ENCODE measurements at places on chromosomes 2 and 18. TPM values are rescaled to one million over a fixed set of nuclear protein-coding genes. Genes with fewer than 3 reads are reported as not detected.

- no peak overlapping the region for H3K27ac ChIP-seq
- no peaks in the 10 kb centered on the region for H3K4me1 ChIP-seq
- DNase-seq = no peak
- H3K27me3 ChIP-seq = peaks cover 5% of the 10 kb centered on the region
- H3K4me3 ChIP-seq = no peak overlapping the region
These were observed 8.3 kb downstream of the KCNE4 start for GRCh38 chr2:223060201-223060825.

Gene TRIM43
- total RNA-seq = not detected

Gene KYNU
- total RNA-seq = not detected

- no peaks in the 10 kb centered on the region for H3K36me3 ChIP-seq
- no peak for DNase-seq
- no peaks in the 10 kb centered on the region for H3K4me1 ChIP-seq
These were observed 19.1 kb upstream of the ITGA6 start for GRCh38 chr2:172408143-172408766.

DNA sequence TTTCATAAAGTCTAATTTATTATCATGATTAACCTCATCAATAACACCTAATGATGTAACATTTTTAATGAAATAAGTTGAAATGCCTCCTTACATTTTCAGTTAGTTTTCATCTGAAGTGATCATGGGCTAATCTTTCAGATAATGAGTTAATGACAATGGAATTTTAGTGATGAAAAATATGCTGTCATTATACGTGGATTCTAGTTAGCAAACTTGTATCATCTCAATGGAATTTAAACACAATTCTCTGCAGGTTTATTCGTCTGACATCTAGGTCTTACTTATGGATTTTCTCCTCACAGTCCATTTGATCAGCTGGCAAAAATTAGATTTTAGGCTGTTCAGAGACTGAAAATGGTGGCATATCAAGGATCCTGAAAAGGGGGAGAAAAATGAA is 885.0 kb downstream of the SLC4A3 start:
- H3K27ac ChIP-seq = no peak overlapping the region
- no peak overlapping the region for H3K4me3 ChIP-seq
- DNase-seq = no peak
- no peaks in the 10 kb centered on the region for H3K36me3 ChIP-seq

DNA sequence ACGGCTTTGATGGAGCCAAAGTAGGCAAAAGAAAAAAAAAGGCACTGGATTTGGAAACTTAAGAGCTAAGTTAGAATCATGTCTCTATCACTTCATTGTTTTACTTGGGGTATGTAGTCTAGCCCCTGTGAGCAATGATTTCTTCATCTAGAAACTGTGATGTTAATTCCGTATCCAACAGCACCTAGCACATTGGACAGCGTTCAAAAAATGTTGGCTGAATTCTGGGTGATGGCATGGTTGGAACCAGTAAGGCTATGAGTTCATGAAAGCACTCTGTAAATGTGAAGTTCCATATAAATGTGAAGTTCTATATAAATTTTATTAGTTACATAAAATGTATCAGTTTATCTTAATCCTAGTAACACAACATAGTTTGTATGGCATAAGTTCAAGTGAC is 308.5 kb upstream of the HNMT start:
- H3K4me1 ChIP-seq = no peaks in the 10 kb centered on the region
- H3K36me3 ChIP-seq = no peaks in the 10 kb centered on the region
- no peak for DNase-seq
- H3K27ac ChIP-seq = no peak overlapping the region

Gene C18orf54
- total RNA-seq = 11.9 TPM

- no peak overlapping the region for H3K27ac ChIP-seq
- no peaks in the 10 kb centered on the region for H3K27me3 ChIP-seq
- peaks cover 17% of the 10 kb centered on the region for H3K4me1 ChIP-seq
- no peak overlapping the region for H3K4me3 ChIP-seq
- DNase-seq = peak; percentile 37
These were observed 131.5 kb downstream of the ATP9B start for GRCh38 chr18:79200546-79201268.

Measured in activated CD8-positive, alpha-beta T cell treated with anti-CD3 and anti-CD28 coated beads, Interleukin-2, amount 10 ng/mL, durations not matched to agents 7 days and 5 days (primary cell).